ENCODE measurements at places on chromosomes 13 and 19.
A peak's percentile ranks its signal among the peaks of the same experiment; 100 is the strongest.

DNA sequence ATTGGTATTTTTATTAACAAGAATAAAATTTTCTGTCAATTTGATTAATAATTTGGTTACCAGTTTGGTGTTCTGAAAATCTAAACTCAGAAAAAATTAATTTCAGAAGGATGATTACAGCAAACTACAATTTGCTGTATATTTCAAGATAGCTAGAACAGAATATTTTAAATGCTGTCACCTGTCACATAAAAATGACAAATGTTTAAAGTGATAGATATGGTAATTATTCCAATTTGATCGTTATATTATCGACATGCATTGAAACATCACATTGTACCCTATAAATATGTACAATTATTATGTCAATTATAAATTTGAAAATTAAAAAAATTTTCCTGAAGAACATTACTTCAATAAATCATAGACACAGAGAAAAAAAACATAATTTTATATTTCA is 56.9 kb upstream of the SLITRK5 start:
- DNase-seq = no peak

- DNase-seq = no peak
These were observed 115.8 kb downstream of the ZIC5 start for GRCh38 chr13:99855526-99856420.

DNA sequence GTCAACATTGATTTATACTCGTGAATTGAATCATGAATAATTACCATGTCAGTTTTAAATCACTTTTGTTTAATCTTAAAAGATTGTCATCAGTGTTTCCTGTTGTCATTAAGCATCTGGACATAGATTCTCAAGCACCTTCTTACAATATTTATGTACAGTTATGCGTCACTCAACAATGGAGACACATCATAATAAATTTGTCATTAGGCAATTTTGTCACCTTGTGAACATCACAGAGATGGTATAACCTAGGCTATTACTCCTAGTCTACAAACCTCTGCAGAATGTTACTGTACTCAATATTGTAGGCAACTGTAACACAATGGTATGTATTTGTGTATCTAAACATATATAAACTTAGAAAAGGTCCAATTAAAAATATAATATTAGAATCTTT is 2130.9 kb upstream of the PCDH20 start:
- DNase-seq = no peak

GRCh38 chr19:28324275-28325060 is 888.5 kb downstream of the UQCRFS1 start:
- DNase-seq = no peak

DNA sequence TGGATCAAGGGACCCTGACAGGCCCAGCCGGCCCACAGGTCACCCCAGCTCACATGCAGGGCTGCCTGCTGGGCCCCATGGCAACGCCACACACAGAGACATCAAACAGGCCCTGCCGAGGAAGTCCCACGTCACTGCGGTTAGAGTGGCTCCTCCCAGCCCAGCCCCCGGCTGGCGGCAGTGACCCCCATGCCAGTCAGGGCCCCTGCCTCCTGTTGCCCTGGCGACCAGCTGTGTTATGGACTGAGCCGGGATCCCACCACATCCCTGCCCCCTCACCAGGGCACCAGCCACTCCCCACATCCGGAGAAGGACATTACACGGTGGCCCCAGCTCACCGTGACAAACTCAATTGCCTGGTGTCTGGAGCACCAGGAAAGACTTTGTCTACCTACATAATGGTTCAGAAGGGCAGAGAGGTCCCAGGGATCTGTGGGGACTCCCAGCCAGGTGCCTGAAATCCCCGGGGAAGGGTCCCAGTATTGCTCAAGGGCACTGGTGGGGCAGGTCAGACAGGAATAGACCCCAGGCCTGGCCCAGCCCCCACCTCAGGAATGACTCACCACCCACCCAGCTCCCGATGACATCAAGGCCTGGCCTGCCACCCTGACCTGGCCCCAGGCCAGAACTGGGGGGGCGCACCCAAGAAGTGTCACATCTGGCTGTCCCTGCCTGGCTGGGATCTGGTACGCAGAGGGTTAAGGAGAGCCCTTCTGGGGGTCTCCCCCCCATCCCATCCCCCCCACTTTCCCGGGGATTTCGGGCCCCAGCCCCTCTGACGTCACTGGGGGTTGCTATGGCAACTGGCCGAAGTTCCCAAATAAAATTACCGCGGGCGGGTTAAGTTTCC is 30.2 kb upstream of the NANOS3 start:
- peak; percentile 92 for DNase-seq

GRCh38 chr19:42281146-42281826 is 12.2 kb downstream of the CIC start:
- no peak for DNase-seq

- peak; percentile 63 for DNase-seq
These were observed 1.8 kb downstream of the ZNF114 start for GRCh38 chr19:48271531-48272151.

GRCh38 chr19:58001895-58002369 is 688 bp downstream of the ZNF606 start:
- peak; percentile 27 for DNase-seq

DNA sequence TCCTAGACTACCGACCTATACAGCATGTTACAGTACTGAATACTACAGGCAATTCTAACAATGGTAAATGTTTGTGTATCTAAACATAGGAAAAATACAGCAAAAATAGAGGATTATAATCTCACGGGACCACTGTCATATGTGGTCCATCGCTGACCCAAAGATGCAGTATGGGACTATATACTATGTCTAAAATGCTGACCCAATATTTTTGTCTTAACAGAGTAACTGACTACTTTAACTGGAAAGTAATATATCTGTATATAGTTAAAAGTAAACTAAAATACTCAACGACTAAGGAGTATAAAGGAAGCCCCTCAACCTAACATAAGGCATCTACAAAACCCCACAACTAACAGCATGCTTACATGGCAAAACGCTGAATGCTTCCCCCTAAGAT is 4.4 kb upstream of the TMEM86B start:
- no peak for DNase-seq

DNA sequence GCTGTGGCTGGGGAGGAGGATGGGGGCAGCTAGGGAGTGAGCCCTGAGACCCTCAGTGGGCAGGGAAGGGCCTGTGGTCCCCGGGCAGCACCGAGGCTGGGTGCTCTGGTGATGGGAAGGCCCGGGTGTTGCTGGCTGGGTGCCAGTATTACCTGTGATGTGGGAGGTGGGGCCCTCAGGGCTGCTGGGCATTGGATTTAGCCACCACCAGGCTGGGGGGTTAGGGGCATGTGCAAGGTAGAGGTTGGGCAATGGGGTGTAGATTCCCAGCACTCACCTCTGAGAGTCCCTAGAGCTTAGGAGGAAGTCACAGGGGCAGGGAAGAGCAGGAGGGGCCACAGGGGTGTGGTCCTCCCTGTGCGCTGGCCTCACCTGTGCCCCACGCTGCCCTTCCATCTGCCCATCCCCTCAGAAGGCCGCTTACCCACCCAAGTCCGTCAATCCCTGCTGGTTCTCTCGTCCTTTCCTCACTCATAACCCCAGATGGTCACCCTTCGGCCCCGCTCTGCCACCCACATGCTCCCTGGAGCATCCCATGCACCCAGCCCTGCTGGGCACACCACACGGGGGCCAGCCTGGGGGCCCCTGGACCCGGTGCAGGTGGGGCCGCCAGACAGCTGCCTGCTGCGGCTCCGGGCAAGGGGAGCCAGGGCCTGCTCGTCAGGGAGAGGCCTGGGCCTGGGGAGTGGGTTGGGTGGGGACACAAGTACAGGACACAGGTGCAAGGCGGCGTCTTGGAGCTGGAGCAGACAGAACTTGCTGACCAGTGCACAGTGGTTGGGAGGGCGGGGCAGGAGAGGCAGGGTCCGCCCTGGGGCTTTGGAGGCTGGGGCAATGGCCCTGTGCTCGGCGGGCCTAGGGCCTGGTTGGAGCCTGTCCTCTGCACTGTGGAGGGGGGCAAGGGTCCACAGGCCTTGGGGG is 12.5 kb downstream of the EPN1 start:
- no peak for DNase-seq

GRCh38 chr13:113448885-113449692 is 4.2 kb downstream of the ADPRHL1 start:
- no peak for DNase-seq

- DNase-seq = no peak
These were observed 36.4 kb upstream of the UBAC2 start for GRCh38 chr13:99164226-99164625.

DNA sequence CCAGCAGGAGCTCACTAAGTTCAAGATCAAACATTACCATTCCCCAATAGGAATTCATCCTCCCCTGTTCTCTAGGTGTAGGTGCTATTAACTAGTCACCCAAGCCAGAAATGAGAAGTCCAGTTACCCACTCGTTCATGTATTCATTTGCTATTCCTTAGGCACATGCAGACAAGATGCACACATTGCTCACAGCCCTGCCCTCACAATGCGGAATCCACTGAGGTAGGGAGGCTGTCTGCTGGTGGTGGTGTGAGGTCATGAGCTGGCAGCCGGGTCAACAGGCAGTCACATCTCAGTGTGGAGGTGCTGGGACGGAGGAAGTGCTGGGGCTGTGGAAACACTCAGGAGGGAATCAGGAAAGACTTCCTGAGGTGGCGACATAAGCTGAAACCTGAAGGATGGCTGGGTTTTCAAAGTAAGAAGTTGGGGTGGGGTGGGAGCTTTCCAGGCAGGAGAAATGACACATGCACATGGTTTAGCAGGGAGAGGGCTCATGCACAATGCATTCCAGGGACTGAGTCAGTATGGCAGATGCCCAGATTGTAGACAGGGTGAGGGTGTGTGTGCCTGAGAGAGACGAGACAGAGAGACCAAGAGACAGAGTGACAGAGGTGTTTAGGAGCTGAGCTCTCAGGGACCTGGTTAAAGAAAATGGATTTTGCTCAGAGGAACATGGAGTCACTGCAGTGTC is 117.6 kb downstream of the USP12 start:
- DNase-seq = no peak

GRCh38 chr13:37501187-37501586 is 97.4 kb downstream of the POSTN start:
- DNase-seq = no peak

Data from GM10248 (cell line).